ENCODE measurements at places on chromosomes 2 and 18.

DNA sequence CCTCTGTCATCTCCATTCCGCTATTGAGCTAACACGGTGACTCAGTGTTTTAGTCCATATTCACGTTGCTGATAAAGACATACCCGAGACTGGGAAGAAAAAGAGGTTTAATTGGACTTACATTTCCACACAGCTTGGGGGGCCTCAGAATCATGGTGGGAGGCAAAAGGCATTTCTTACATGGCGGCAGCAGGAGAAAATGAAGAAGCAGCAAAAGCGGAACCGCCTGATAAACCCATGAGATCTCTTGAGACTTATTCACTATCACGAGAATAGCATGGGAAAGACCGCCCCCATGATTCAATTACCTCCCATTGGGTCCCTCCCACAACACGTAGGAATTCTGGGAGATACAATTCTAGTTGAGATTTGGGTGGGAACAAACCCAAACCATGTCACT is 22.6 kb upstream of the CXXC1 start:
- no peak for DNase-seq

DNA sequence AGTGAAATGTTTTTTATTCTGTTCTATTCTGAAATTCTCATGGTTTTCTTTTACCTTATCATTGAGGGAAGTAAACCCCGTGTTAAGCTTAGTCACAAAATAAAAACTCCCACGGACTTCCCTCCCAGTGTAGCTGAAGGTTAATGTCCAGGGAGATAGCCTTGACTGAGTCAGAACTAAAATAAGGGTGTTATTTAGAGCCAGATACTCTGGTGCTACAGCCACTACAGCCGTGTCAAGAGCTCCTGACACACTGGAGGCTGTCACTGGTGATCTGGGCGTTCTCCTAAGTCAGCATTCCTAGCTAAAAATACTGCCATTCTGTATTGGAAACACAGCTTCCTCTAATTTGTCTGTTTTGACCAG is 82.0 kb upstream of the RANBP2 start:
- DNase-seq, result no peak

GRCh38 chr2:29311458-29311857 is 196.2 kb downstream of the CLIP4 start:
- no peak for DNase-seq

DNA sequence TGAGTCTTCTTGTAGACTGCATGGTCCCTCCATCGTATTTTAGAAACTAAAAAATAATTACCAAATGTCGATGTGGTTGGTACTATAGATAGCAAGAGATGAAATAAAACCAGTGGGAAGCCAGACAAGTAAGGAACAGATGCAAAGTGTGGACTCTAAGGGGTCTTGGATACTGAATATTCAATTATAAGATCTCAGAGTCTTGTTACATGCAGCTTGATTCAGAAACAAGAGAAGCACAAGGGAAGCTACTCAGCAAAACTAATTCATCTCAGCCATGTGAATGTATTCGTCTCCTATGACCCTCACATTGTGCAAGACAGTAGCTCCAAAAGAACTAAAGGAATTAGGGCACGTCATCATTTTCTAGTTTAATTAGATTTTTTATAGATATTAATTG is 80.9 kb downstream of the CDH20 start:
- DNase-seq, result no peak

DNA sequence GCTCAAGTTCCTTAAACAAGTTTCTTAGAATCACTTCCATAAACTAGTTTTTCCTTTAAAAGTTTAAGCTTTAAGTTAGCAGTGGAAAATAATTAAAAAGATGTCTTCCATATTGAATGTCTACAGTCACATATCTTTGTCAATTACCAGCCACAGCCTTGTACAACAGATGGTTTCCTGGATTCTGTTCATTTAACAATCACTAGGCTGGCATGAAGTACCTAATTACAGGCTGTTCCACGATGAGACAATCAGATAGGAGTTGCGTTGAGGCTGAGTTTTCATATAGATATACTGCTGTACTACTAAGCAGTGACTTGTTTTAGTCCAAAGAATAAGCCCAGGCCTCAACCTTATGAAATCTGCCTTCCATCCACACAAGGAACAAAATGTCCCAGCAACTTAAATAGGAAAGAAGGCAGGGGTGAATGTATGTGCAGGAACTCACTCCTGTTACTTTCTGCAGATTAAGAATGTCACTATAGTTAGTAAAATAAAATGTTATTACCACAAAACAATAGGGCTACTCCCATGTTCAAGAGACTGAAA is 131.0 kb downstream of the ZAP70 start:
- DNase-seq, result no peak

DNA sequence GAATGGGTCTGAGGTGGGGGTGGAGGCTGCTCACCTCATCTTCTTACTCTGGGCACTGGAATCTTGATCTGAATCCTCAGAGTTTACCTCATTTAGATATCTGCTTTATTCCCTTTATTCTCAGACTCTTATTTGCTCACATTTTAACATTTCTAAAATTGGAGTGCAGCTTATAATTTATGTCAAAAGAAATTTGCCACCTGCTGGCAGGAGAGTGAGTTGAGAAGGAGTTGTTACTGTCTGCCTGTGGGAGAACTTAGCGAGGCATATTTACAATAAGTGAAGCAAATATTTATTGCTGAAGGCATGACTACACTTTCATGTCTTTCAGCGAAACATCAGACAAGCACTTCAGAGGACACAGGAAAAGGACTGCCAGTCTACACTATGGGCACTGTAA is 16.4 kb upstream of the KIAA2012 start:
- no peak for DNase-seq

GRCh38 chr2:56248965-56249742 is 65.4 kb downstream of the CCDC85A start:
- no peak for DNase-seq

DNA sequence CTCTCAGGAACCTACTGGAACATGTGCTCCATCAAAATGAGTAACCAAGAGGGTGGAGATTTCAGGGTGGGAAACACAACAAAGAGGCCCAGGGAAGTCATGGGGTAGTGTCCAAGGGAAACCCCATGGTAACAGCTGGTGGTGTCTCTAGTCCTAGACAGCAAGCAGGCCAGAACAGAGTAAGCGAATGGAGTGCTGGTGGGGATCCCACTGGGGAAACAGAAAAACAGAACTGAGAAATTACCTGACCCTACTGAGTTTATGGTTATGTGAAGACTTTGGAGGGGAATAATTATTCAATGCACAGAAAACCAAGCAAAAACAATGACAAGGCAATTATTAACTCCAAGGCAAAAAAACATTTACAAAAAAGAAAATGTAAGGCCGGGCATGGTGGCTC is 16.9 kb downstream of the ERCC3 start:
- no peak for DNase-seq

GRCh38 chr2:120436460-120436739 is 90.5 kb downstream of the INHBB start:
- no peak for DNase-seq

All from stimulated activated CD8-positive, alpha-beta memory T cell treated with anti-CD3 and anti-CD28 coated beads, Interleukin-15, amount 100 ng/mL, for 4 hours (primary cell).